ENCODE measurements at places on chromosomes 11 and 22. TPM values are rescaled to one million over a fixed set of nuclear protein-coding genes. Genes with fewer than 3 reads are reported as not detected.

DNA sequence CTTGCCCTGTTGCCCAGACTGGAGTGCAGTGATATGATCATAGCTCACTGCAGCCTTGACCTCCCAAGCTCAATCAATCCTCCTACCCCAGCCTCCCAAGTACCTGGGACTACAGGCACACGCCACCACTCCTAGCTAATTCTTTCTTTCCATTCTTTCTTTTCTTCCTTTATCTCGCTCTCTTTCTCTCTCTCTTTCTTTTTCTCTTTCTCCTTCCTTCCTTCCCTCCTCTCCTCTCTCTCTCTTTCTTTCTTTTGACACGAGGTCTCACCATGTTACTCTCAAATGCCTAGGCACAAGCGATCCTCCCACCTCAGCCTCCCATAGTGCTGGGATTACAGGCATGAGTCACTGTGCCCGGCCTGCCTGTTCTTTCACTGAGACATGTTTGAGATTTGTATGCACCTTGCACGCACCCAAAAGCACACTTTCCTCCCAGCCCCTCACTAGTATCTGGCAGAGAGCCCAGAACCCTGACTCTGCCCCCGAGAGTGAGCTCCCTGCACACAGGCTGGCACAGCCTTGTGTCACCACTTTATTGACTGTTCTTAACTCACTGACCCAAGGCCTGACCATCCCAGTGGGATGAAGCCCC, 56.8 kb downstream of the CD6 start:
- no peak overlapping the region for H3K27ac ChIP-seq
- no peaks in the 10 kb centered on the region for H3K36me3 ChIP-seq
- no peak overlapping the region for H3K4me3 ChIP-seq
- peaks cover 4% of the 10 kb centered on the region for H3K4me1 ChIP-seq
- no peak for DNase-seq

DNA sequence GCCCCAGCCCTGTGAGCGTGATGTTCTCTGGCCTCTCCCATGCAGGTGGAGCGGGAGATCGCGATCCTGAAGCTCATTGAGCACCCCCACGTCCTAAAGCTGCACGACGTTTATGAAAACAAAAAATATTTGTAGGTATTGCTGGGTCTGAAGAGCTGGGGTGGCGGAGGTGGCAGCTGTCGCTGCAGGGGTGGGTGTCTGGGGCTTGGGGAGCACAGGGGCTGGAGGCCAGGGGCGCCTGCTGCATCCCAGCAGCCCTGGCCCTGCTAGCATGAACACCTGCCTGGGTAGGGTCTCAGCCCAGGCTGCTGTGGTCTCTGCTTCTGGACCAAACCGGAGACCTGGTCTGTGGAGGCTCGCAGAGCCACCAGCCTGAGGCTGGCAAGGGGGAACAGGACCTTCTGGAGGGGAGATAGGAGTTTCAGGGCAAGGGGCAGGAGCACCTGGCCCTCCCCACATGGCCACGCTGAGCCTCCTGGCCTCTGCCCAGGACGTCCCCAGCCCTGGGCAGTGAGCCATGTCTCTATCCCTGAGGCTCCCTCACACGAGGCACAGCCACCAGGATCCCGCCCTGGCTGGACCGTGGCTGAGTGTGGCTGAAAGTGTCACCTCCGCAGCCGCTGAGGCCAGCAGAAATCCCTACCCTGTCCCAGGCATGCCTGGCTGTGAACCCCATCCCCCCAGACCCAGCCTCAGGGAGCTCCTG, 48.2 kb downstream of the MOB2 start:
- H3K27me3 ChIP-seq = no peaks in the 10 kb centered on the region
- peaks cover 6% of the 10 kb centered on the region for H3K4me1 ChIP-seq
- H3K4me3 ChIP-seq = no peak overlapping the region
- H3K27ac ChIP-seq = no peak overlapping the region
- DNase-seq = no peak

GANAB gene
- 410 TPM for total RNA-seq

DNA sequence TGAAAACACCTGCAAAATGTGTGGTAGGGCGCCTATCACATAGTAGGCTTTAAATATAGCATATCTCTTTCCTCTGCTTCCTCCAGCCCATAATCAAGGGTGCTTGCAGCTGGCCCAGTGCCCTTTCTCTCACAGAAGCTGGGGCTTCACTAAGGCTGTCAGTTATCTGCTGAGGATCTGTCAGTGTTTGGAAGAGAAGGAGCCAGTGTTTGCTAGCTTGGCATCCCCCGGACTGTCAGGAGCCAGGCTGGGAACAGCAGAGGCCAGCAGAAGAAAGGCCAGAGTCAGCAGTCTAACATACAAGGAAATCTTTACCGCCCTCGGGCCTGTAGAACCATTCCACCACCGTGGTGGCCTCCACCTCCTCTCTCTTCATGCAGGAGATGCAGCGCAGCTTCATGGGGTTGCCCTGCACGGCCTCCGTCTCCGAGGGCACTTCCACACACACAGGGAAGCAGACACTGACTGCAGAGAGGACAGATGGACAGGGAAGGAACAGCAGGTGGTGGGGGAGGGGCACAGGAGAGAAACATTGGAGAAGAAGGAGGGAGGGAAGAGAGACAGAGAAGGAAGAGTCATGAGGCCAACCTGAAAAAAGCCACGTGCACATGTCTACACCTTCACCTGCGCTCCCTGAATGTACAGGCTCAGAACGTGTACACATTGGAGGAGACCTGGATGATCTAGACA, 9.0 kb downstream of the SCN3B start:
- H3K4me3 ChIP-seq = no peak overlapping the region
- H3K36me3 ChIP-seq = no peaks in the 10 kb centered on the region
- no peak overlapping the region for H3K27ac ChIP-seq
- peaks cover 5% of the 10 kb centered on the region for H3K4me1 ChIP-seq
- no peak for DNase-seq
- peaks cover 43% of the 10 kb centered on the region for H3K27me3 ChIP-seq

GRCh38 chr11:11703885-11704284, 82.1 kb upstream of the GALNT18 start:
- no peaks in the 10 kb centered on the region for H3K27me3 ChIP-seq
- H3K4me3 ChIP-seq = no peak overlapping the region
- H3K36me3 ChIP-seq = no peaks in the 10 kb centered on the region
- DNase-seq = no peak

GRCh38 chr22:23779731-23780130, 7.0 kb upstream of the SMARCB1 start:
- no peak for DNase-seq
- no peaks in the 10 kb centered on the region for H3K27me3 ChIP-seq
- H3K4me1 ChIP-seq = peaks cover 20% of the 10 kb centered on the region
- no peaks in the 10 kb centered on the region for H3K36me3 ChIP-seq
- H3K4me3 ChIP-seq = no peak overlapping the region

MAP6 gene
- total RNA-seq = not detected

CDON gene
- 16.9 TPM for total RNA-seq

MMP12 gene
- not detected for total RNA-seq

ARHGAP32 gene
- 27.8 TPM for total RNA-seq

GRCh38 chr11:35313066-35313759, 106.1 kb downstream of the SLC1A2 start:
- DNase-seq = no peak
- H3K36me3 ChIP-seq = no peaks in the 10 kb centered on the region
- no peaks in the 10 kb centered on the region for H3K4me1 ChIP-seq
- H3K27ac ChIP-seq = no peak overlapping the region
- H3K27me3 ChIP-seq = no peaks in the 10 kb centered on the region

DNA sequence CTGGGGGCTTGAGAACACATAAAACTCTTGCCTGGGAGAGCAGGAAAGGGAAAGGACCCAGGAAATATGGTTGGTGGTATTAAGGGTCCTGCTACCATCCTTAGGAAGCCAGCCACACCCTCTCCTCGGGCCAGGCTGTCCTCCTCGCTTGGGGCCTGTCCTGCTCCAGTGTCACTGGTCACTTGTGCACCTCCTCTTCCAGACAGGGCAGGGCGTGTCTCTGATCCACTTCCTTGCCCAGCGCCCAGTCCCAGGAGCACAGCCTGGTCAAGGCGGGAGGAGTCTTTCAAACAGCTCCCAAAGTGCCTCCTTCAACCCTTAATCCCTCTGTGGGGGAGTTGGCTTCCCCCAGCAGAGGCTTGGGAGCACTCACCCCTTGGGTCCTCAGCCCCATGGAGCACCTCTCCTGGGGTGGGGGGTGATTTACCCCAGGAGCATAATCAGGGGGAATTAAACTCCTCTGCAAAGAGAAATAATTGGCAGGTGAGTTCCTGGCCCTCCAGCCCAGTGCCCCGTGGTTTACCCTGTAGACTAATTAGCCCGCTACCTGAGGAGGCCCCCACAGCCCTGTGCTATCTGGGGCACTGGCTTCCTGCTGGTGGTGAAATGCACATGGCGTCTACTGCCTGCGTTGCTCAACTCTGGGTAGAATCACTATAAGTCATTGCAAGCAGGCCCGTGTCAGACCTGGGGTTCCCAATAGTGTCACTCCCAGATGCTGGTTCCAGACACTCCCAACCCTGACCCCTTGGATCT, 8.0 kb downstream of the TMPRSS6 start:
- H3K27me3 ChIP-seq = no peaks in the 10 kb centered on the region
- no peak overlapping the region for H3K27ac ChIP-seq
- H3K4me1 ChIP-seq = peaks cover 14% of the 10 kb centered on the region

KDM4D gene
- total RNA-seq = 2.1 TPM

GRCh38 chr22:23774922-23775436, 2.3 kb downstream of the MMP11 start:
- H3K36me3 ChIP-seq = no peaks in the 10 kb centered on the region
- no peak for DNase-seq
- H3K27me3 ChIP-seq = no peaks in the 10 kb centered on the region
- H3K27ac ChIP-seq = no peak overlapping the region
- H3K4me1 ChIP-seq = peaks cover 55% of the 10 kb centered on the region

OR2AT4 gene
- total RNA-seq = not detected

DNA sequence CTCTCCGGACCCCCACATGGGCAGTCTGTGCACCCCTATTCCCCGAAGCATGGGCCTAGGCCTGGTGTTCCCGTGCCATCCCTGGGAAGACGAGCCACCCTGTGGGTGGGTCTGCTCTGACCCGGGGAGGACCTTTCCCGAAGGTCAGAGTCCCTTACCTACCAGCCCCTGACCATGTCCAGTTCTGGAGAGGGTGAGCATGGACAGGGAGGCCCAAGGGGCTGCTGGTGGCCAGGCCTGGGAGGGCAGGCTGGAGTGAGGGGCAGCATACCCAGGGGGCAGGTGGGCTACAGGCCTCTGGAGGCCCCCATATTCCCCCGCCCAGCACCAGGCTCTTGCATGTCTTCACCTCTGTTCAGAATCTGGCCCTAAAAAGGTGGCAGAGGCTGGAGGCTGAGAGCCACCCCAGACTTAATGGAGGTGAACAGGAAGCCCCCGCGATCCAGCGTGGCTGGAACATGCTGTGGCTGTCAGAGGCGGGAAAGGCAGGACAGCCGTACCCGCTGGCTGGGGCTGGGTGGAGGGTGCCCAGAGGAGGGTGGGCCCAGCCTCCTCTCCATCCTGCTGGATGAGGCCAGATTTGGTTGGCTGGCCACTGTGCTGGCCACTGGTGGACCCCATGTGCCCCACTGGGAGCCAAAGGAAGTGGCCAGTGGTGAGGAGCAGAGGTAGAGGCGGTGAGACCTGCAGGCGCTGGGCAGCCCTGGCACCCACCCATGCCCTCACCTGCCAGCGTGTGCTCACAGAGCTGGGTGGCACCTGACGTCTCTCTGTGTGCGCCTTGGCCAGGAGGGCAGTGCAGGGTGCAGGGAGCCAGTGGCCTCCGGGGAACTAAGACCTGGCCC, 11.2 kb upstream of the SYT8 start:
- no peak overlapping the region for H3K27ac ChIP-seq
- no peak overlapping the region for H3K4me3 ChIP-seq
- H3K27me3 ChIP-seq = no peaks in the 10 kb centered on the region
- peaks cover 24% of the 10 kb centered on the region for H3K4me1 ChIP-seq
- no peak for DNase-seq

GRCh38 chr11:75298191-75298975, 53.1 kb downstream of the ARRB1 start:
- DNase-seq = no peak
- H3K27ac ChIP-seq = no peak overlapping the region
- no peaks in the 10 kb centered on the region for H3K4me1 ChIP-seq
- no peaks in the 10 kb centered on the region for H3K36me3 ChIP-seq
- H3K4me3 ChIP-seq = no peak overlapping the region

DNA sequence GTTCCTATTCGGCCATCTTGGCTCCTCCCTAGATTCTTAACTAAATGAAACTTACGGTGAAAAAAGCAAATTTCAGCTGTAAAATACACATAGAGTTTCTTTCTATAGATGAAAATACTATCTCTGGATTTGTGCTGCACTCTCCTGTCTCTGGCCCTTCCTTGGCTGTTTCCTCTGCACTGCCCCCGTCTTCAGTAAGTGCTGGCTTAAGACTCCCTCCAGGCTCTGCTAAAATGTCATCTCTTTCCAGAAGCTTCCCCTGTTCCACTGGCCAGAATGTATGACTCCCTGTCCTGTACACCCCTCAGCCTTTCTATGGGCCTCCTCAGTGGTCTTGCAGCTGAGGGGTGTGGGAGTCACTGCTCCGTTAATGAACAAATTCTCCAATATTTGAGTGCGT, 109.1 kb upstream of the NARS2 start:
- H3K4me1 ChIP-seq = peaks cover 5% of the 10 kb centered on the region
- peaks cover 20% of the 10 kb centered on the region for H3K27me3 ChIP-seq
- no peak overlapping the region for H3K27ac ChIP-seq
- no peak for DNase-seq

- DNase-seq = no peak
- no peaks in the 10 kb centered on the region for H3K27me3 ChIP-seq
- no peak overlapping the region for H3K27ac ChIP-seq
- no peak overlapping the region for H3K4me3 ChIP-seq
- H3K36me3 ChIP-seq = no peaks in the 10 kb centered on the region
- no peaks in the 10 kb centered on the region for H3K4me1 ChIP-seq
Measured at GRCh38 chr11:57610170-57610569, 12.7 kb downstream of the SERPING1 start.

HEPHL1 gene
- total RNA-seq = not detected

GRCh38 chr22:24410110-24410856, 17.1 kb upstream of the ADORA2A start:
- H3K36me3 ChIP-seq = peaks cover 5% of the 10 kb centered on the region
- no peak overlapping the region for H3K27ac ChIP-seq
- no peaks in the 10 kb centered on the region for H3K27me3 ChIP-seq
- H3K4me1 ChIP-seq = peaks cover 8% of the 10 kb centered on the region
- no peak overlapping the region for H3K4me3 ChIP-seq

GRCh38 chr11:75001686-75002085, 13.0 kb downstream of the NEU3 start:
- peaks cover 7% of the 10 kb centered on the region for H3K36me3 ChIP-seq
- H3K27ac ChIP-seq = no peak overlapping the region
- DNase-seq = no peak
- H3K27me3 ChIP-seq = no peaks in the 10 kb centered on the region
- H3K4me1 ChIP-seq = no peaks in the 10 kb centered on the region

OR5L2 gene
- total RNA-seq = not detected

BATF2 gene
- 2.1 TPM for total RNA-seq

PPP1R14B gene
- 332 TPM for total RNA-seq

- H3K27ac ChIP-seq = no peak overlapping the region
- no peaks in the 10 kb centered on the region for H3K36me3 ChIP-seq
- no peaks in the 10 kb centered on the region for H3K27me3 ChIP-seq
- no peaks in the 10 kb centered on the region for H3K4me1 ChIP-seq
Measured at GRCh38 chr11:78227921-78228320, 39.2 kb downstream of the USP35 start.

All from HCT116 (cell line).